H9 (cell line): ENCODE measurements at places on chromosomes 5 and 9. TPM values are rescaled to one million over a fixed set of nuclear protein-coding genes. Genes with fewer than 3 reads are reported as not detected.

GRCh38 chr9:17888066-17888465 is 309.2 kb downstream of the SH3GL2 start:
- no peak overlapping the region for H3K27ac ChIP-seq
- H3K4me1 ChIP-seq = no peaks in the 10 kb centered on the region; the same call in 1 of the 2 replicates
- no peak for DNase-seq

DNA sequence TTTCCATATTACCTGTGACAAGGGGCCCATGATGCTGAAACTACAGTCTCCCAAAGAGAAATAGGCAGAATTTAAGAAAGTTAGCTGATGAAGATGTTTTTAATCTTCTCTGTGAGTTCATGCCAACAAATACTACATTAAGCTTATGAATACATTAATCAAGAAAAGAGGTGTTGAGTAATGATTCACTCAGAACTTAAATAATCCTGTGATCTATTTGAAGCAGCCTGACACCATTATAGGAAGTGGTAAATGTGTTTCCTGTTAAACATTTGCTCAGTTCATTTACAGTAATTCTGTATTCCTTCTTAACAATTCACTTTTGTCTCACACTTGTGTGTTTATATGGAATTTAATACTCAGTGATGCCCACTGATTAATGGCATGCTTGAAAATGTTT is 75.0 kb upstream of the IZUMO3 start:
- no peak overlapping the region for H3K4me3 ChIP-seq
- no peaks in the 10 kb centered on the region for H3K27me3 ChIP-seq
- no peak overlapping the region for H3K27ac ChIP-seq
- DNase-seq = no peak
- no peaks in the 10 kb centered on the region for H3K36me3 ChIP-seq

GRCh38 chr5:65475336-65475735 is 6.4 kb downstream of the ADAMTS6 start:
- H3K4me3 ChIP-seq = no peak overlapping the region
- H3K36me3 ChIP-seq = no peaks in the 10 kb centered on the region
- no peaks in the 10 kb centered on the region; the same call in 1 of the 2 replicates for H3K4me1 ChIP-seq

Gene CERT1
- 48.1 and 50.2 TPM in 2 replicates for total RNA-seq

Gene SPATA31A3
- total RNA-seq = 0.35 and 0.46 TPM in 2 replicates
